ENCODE measurements at places on chromosomes 3 and 15.

DNA sequence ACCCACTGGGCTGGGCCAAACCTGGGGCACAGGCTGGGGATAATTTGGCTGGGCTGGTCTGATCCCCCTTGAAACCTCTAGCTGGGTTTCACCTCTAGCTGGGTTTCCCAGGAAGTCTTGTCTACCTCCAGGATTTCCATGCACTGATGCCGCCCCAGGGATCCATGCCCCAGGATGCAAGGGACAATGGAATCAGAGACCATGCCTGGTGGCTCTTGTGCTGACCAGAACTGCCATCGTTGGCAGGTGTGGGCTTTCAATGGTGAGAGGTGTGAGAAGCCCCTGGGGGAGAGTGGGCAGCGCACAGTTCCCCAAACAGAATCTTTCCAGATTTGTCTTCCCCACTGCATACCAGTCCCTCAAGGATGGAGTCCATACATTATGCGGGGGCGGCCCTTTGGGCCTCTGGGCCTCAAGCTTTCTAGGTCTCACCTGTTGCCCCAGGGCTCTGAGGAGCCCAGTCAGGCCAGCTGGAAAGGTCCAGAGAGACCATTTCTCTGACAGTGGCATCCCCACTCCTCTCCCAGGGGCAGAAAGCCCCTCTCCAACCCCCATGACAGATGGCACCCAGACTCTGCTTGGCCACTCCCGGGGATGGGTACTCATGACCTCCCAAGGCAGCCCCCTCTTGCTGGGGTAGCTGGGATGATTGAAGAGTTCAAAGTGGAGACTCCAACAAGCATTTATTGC, 35.4 kb downstream of the EPHB3 start:
- DNase-seq = no peak

GRCh38 chr3:196569003-196569516, 600 bp downstream of the FBXO45 start:
- DNase-seq = peak; percentile 10

- no peak for DNase-seq
These were observed 32.5 kb downstream of the DMXL2 start for GRCh38 chr15:51589881-51590568.

GRCh38 chr3:174620138-174620537, 239.0 kb upstream of the NAALADL2 start:
- no peak for DNase-seq

DNA sequence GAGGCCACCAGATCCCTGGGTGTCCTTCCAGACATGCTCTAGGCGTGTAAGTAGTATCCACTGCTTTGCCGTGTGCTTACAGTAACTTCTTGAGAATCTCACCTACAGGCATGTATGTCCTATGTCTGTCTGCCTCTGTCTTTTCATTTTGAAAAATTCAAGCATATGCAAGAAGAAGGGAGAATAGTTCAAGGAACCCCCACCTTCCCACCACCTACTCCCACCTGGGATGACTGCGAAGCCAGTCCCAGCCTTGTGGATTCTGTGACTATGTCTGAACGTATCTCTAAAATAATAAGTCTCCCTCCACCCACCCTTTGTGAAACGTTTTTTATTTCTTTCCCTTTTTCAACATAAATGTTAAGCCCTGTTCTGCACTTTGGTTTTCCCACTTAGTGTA, 15.0 kb downstream of the CHST13 start:
- DNase-seq = peak; percentile 1

DNA sequence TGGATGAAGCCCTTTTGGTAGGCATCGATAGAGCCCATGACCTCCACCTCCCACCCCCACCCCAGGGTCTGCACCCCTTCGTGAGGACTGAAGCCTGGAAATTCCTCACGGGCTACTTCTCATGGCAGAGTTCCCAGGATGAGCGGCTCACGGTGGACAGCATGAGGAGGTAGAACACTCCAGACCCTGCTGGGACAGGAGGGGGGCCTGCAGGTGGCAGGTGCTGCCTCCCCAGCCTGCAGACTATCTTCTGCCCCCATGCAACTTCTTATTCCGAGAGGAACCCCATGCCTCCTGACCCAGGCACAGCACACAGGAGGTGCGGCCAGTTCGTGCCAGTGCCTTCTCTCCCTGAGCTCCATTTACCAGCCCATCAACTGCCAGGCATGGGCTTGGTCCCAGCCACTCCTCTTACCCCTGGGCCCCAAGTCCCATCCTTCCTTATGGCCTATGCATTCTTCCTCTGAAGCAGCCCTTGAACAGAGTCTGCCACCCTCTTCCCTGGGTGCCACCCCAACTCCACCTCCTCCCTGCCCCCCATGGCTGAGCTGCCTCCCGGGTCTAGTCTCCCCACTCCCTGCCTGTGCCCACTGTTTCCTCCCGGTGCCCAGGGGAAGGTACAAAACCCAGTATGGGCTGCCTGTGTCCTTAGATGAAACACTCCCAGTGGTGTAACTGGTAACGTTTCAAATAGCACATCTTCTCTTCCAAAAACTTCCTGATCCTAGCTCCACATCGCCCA, 8.4 kb downstream of the TBC1D21 start:
- DNase-seq = no peak

DNA sequence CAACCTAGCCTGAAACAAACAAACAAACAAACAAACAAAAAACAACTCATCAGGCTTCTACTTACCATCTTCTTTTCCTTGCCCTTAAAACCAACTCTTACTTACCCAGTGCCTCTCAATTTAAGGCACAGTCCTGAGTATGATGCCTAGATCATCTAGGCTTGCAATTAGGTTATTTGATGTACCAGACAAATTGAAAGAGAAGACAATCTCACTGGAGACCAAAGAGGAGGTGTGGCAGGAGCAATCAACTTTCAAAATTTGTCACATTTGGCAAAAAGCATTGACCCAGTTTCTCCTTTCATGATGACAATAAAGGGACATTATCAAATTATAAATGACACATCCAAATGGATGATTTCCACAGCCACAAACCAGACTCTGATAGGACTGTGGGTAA, 36.0 kb downstream of the AAGAB start:
- DNase-seq = no peak

GRCh38 chr3:101827211-101828174, 21.8 kb upstream of the NFKBIZ start:
- no peak for DNase-seq

GRCh38 chr3:152961323-152961722, 126.4 kb downstream of the P2RY1 start:
- peak; percentile 20 for DNase-seq

GRCh38 chr3:48475188-48475587, 28.7 kb downstream of the ATRIP start:
- DNase-seq = no peak

GRCh38 chr3:141840737-141841544, 35.5 kb upstream of the ATP1B3 start:
- no peak for DNase-seq

GRCh38 chr3:141939759-141940158, 63.3 kb downstream of the ATP1B3 start:
- no peak for DNase-seq

DNA sequence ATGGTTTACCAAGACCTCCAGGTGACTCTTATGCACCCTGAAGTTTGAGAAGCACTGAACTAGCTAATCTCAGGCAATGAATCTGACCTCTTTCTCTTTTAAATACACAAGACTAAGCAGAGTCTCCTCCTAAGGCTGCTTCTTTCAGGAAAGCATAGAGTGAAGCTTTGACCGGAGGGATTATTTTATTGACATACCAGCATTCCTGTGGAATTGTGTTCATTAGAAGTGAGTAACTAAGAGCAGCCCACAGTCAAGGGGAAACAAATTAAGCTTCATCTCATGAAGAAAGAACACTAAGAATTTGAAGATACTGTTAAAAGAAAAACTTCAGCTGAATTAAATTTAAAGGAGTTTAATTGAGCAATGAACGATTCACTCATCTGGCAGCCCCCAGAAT, 963.5 kb downstream of the NTRK3 start:
- DNase-seq = no peak

DNA sequence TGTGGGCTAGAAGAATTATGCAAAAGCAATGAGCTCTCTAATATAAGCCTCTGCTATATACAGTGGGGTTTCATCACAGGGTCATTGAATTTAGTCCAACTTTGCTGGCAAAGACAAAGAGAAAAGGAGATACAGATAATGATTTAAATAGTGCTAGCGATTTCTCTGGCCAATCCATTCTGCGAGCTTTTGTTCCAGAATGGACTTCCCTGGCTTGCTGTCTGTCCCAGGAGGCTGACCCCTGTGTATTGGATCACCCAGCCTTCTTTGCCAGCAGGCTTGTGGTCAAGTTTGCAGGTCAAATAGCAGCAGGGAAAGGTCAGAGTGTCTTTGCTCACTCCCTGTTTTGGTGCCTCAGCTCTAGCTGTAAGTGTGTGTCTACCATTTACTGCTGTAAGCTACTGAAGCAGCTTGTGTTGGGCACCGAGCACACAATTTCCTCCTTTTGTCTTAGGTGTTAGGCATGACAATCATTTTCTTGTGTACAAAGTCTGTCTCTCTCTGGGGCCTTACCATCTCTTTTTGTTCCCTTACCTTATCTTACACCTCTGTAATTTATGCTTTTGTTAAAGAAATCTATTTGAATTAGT, 55.7 kb downstream of the UNC13C start:
- no peak for DNase-seq

GRCh38 chr15:72175186-72176044, 22.2 kb downstream of the GRAMD2A start:
- DNase-seq = no peak
